ENCODE measurements at places on chromosomes 16 and 17.
A peak's percentile ranks its signal among the peaks of the same experiment; 100 is the strongest.

DNA sequence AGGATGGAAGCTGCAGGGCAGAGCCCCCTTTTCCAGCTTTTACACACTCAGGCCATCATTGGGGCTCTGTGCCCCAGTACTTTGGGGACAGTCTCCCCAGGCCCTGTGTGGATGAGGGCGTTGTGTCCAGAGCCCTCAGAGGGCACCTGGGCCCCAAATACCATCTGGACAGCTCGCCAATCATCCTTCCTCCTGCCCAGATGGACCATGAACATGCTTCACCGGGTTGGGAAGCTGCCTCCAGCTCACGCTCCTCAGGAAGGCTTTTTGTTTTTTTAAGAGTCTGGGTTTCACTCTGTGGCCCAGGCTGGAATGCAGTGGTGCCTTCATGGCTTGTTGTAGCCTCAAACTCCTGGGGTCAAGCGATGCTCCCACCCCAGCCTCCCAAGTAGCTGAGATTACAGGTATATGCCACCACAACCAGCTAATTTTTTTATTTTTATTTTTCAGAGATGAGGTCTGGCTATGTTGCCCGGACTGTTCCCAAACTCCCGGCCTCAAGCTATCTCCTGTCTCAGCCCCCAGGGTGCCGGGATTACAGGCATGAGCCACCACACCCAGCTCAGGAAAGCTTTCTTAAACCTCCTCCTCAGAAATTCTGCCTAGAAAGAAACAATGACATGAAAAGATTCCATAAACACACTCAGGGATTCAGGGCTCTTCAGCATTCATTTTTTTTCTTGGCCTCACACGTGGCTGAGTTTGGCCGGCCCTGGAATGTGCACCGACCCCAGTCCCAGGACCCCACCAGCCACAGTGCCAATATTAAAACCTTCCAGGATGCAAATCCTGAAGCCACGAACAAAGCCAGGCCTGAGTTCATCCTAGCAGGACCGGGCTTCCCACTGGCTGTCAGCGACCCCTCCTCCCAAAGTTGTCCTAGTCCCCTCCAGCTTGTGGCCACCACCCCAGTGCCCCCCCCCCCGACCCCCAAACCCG lies 27.4 kb upstream of the ZNF423 start:
- no peak for DNase-seq

- DNase-seq, result no peak
Measured at GRCh38 chr17:6233856-6234255, 163.7 kb downstream of the WSCD1 start.

- no peak for DNase-seq
Measured at GRCh38 chr17:1737531-1738291, 5.0 kb upstream of the SERPINF2 start.

DNA sequence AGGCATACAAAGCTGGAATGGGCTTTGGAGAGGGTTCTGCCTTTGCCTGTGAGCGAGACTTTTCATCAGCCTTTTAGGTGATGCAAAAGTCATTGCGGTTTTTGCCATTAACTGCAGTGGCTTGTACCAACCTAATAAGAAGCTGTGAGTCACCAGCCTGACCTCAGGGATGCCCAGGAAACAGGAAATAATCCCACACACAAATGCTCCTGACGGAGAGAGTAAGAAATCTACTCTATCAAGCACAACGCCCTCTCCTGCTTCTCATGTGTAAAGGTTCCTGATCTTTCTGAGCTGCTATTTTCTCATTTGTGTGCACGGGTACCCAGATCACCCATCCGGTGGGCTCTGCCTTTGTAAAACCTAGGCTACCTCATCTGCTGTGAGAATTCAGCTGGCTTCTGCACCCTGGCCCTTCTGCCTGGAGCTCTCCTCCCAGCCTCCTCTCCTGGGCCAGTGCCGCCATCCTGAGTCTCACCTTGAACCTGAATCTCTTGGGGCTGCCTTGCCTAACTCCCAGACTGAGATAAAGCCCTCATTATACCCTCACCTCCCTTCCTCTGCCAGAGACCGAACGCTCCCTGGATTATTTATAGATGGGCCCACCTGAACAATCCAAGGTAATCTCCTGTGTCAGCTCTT lies 299.7 kb downstream of the C16orf95 start:
- no peak for DNase-seq

- no peak for DNase-seq
Measured at GRCh38 chr16:52526116-52526828, 20.7 kb downstream of the TOX3 start.

DNA sequence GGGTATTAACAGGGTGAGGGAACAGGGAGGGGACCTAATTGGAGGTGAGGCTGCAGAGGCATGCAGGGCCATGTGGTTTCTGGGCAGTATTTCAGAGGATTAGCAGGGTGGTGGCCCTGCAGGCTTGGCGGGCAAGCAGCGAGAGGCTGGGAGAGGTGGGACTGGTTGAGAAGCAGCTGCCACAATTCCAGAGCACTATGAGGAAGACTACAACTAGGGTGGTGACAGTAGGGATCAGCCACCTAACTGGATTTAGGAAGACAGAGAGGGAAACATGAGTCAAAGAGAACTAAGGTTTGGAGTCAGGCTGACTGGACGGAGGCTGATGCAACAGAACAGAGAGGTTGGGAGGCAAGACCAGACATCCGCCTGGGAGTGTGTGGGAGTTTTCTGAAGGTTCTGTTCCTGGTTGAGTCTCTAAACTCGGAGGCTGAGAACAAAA lies 12.3 kb downstream of the ALOXE3 start:
- DNase-seq, result no peak

DNA sequence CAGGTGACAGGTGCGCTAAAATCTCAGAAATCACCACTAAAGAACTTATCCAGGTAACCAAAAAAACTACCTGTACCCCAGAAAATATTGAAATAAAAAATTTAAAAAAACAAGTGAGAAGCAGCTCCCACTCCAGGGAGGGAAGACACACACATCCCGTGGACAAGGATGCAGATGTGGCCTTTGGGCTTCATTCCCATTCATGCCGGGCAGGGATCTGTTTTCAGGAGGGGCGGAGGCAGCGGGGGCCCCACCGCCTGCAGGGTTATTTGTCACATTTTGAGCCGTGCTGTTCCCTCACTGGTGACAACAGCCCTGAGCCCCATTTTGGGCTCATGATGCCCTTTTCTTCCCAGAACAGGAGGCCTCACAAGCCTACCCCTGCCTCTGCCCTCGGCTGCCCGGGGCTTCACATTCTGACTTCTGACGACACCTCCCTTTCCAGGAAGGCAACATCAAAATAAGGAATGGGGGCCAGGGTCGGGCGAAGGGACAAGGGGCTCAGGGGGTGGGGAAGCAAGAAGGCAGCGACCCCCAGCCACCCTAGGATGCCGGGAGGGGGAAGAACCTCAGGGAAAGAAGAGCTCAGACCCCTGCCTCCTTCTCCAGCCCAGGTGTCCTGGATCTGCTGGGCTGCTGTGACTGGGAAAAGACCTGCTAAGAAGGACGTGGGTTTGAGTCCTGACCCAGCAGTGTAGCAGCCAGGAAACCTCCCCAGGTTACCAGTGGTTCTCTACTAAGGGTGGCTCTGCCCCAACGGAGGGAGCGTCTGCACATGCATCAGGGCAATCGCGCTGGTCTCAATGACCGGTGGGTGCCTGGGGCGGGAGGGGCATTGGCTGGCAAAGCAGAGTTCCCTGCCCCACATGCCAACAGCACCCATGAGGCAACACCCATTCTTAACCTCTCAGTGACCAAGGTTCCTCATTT lies 2.3 kb upstream of the CD79B start:
- no peak for DNase-seq

GRCh38 chr17:82570277-82570676 lies 50.7 kb downstream of the FOXK2 start:
- no peak for DNase-seq

- no peak for DNase-seq
Measured at GRCh38 chr17:28317966-28318758, 838 bp upstream of the TMEM97 start.

DNA sequence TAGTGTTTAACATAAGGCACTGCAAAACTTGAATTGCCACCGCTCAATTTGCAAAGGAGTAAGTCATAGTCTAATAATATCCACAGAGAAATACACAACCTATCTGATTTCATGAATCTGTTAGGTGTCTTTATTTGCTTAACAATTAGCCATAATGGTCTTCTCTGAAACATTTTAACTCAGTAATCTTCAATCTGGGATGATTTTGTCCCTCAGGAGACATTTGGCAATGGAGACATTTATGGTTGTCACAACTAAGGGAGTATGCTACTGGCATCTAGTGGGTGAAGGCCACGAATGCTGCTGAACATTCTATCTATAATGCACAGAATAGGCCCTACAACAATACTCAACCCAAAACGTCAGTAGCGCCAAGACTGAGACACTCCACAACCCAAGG lies 4.3 kb downstream of the UBE2G1 start:
- DNase-seq, result no peak

- peak; percentile 8 for DNase-seq
Measured at GRCh38 chr17:62892870-62893338, 73.1 kb upstream of the TANC2 start.

- no peak for DNase-seq
Measured at GRCh38 chr17:18235743-18236256, 10.4 kb downstream of the LLGL1 start.

DNA sequence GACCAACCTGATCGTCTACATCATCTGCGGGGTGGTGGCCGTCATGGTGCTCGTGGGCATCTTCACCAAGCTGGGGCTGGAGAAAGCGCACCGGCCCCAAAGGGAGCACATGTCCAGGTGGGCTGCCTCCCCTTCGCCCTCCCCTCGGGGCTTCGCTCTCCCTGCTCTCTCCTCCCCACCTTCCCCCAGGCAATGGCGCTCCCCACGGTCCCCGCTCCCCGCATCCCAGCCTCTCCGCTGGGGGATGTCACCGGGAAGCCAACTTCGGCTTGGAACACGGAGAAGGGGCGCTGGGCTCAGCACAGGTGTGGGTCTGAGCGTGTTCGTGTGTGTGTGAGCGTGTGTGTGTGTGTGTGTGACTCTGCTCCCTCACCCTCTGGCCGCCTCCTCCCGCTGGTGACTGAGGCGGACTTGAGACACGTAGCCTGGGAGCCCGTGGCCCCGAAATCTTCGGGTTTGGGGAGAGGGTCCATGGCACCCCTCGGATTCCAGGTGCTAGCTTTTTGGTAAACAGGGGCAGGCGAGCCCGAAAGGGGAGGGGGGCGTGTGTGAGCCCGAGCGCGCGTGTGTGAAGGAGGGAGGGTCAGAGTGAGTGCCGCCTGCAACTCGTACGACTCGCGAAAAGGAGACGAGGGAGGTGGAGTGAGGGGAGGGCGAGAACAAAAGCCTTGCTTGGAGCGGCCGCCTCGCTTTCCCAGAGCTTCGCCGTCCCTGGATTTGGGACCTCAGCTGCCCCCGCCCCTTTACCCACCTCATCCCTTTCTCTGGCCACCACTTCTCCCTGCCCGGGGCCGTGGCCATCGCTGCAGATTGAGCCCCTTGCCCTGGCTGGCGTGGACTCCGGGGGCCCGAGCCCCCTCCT lies 1.3 kb downstream of the SHISA9 start:
- no peak for DNase-seq

GRCh38 chr16:11583166-11583565 lies 3.6 kb downstream of the LITAF start:
- no peak for DNase-seq

DNA sequence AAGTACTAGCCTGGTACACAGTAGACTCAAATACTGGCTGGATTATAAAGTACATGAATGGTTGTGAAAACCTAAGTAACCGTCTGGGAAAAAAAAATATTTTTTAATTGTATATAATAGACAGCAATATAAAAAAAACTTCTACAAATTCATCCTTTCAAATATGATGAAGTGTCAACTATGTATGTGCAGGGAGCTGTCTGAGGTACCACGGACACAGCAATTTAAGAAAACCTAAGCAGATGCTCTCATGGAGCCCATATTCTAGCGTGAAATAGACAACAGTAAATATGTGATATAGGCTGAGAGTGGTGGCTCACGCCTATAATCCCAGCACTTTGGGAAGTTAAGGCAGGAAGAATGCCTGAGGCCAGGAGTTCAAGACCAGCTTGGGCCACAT lies 104.6 kb downstream of the TTC19 start:
- no peak for DNase-seq

DNA sequence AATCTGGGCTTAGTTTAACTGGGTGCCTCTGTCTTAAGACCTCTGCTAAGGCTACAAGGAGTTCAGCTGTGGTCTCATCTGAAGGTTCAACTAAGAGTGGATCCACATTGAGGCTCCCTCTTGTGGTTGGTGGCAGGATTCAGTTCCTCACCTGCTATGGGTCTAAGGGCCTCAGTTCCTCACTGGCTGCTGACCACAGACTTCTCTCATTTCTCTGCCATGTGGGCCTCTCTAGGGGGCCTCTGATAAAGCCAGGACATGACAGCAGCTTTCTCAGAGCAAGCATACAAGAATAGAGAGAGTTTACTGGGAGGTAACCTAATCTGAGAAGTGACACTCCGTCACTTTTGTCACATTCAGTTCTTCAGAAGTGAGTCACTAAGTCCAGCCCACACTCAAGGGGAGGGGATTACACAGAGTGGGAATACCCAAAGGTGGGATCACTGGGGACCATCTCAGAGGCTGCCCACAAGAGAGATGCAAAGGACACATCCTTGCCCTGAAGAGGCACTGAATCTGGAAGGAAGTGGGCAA lies 19.2 kb upstream of the ABAT start:
- peak; percentile 25 for DNase-seq

GRCh38 chr17:37789771-37790541 lies 45.1 kb upstream of the HNF1B start:
- no peak for DNase-seq

GRCh38 chr17:37089956-37090355 lies 141.2 kb downstream of the AATF start:
- DNase-seq, result peak; percentile 78

- DNase-seq, result no peak
Measured at GRCh38 chr16:74982256-74982655, 2.7 kb downstream of the WDR59 start.

- no peak for DNase-seq
Measured at GRCh38 chr16:66081775-66082366, 284.6 kb upstream of the CDH5 start.

DNA sequence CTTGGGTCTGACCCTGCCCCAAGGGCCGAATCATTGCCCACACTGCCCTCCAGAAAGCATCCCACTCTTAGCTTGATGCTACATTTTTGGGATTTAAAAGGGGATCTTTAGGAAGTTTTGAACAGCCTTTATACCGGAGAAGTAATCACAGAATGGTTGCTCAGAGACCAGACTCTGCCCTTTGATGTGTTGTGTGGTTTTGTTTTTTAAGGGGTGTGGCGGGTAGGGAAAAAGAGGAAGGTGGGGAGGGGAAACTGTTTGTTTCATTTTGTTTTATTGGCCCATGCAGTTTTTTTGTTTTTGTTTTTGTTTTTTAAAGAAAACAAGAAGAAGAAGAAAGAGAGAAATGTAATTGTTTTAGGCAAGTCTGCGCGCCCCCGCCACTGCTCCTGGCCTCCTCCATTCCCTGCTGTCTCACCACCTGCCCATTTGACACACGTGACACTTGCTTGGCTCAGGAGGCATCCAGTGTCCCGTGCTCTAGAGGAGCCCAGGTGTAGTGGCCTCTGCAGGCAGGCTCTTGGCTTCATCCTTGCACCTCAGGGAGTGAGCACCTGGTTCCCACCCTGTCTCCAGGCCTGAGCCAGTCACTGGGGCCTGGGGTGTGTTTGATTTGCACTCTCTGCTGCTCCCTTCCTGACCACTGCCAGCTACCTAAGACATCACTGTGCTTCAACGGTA lies 35.7 kb downstream of the GNAO1 start:
- DNase-seq, result peak; percentile 37

- no peak for DNase-seq
Measured at GRCh38 chr17:67443931-67444595, 67.0 kb downstream of the PITPNC1 start.

Measured in CD4-positive, alpha-beta T cell treated with Interferon alpha-2 for 1 hour (primary cell).